Putamen (tissue), 1 donor: ENCODE measurements at places on chromosomes 7 and 10.

GRCh38 chr10:75469006-75469616 lies 37.7 kb downstream of the LRMDA start:
- DNase-seq, result no peak

DNA sequence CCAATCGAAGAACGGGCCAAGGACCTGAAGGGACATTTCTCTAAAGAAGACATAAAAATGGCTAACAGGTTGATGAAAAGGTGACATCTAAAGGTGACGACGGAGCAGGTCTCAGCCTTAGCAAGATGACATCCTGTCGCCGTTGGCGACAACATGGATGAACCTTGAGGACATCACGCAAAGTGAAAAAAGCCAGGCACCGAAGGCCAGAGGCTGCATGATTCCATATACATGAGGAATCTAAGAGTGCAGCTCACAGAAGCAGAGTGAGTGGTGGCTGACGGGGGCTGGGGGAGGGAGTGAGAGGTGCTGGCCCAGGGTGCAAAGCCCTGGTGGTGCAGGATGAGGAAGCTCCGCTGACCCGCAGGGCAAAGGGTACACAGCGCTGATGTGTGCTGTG lies 34.1 kb upstream of the NKX6-2 start:
- no peak for DNase-seq

- DNase-seq, result no peak
These were observed 49.3 kb downstream of the CALML3 start for GRCh38 chr10:5573968-5574641.

DNA sequence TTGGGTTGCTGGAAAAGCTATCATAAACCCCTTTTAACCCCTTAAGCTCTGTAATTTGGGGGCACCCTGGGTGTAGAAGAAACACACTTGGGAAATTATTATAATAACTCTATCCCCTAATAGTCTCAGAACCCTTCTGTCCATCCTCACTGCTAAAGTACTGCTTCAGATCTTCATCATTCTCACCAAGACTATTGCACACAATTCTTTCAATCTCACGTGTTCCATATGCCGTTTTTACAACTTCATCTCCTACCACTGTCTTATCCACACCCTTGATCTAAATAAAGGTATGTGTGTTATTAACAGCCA lies 15.8 kb downstream of the ANKRD22 start:
- DNase-seq, result no peak

DNA sequence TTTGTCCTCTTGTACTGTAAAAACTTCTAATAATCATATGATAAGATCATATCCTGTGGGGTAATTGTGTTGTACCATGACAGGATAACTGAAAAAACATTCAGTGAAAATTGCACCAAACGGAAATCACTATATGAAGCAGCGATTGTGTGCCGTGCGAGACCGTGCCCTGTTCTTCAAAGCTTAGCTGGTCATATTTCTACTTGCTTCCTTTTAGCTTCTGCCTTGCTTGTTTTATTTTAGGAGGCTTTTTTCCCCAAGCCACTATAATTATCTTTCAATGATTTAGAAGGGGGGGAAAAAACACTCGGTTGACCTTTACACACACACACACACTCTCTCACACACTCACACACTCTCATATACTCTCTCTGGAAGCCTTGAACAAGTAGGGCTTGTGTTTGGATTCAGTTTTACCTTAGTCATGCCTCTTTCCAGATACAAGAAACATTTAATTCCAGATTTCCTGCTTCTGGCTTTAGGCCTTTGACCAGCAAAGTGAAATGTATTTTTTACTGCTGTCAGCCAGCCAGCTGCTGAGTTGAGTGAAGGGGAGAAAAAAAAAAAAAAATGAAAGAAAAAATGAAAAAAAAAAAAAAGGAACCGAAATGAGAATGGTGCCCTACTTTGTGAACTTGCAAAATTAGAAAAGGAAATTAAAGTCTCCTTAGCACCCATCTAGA lies 181.4 kb downstream of the ARID5B start:
- no peak for DNase-seq

GRCh38 chr10:29323367-29323766 lies 34.5 kb downstream of the LYZL1 start:
- DNase-seq, result no peak

DNA sequence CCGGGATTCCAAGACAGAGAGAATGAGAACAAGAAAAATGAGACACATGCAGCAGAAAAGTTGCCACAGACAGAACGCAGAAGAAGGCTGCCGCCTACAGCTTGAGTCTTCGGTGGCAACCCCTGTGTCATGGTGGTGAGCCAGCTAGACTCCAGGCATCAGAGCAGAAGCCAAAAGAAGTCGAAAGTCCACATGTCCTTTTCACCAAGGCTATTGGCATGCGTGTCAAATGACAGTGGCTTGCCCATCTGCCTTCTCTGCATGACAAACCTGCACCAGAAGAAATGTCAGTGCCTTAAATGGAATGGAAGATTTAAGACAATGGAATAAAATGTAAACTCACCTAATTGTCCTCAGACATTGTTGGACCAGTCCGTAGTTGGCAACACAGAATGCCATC lies 93.9 kb upstream of the NPSR1 start:
- no peak for DNase-seq

DNA sequence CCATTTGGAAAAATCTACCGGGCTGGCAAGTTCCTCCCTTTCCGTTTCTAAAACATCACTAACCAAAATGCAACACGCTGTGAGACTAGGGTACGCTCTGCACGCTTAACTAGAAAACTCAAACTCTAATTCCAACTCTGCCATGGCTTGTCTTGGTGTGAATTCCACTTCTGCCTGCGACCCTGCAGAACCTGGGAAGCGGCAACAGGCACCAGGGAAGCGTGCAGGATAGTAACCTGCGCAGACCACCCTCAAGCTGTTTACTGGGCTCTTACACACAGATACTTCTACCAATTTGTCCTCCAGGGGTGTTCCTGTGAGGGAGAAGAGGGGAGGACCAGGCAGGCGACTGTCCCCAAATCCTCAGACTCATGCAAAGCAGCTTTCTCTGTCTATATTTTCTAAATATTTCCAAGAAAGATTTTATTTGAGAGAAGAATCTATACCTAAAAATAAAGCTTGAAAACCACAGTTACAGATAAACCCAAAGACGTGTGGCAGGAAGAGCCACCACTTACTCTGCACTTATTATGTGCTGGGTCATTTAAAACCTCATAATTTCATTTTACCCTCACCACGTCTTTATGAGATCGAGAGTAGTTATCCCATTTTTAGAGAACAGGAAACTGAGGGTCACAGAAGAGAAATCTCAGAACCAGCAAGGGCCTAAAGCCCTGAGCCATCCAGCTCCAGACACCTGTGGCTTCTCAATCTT lies 52.9 kb downstream of the CPXM2 start:
- DNase-seq, result no peak

DNA sequence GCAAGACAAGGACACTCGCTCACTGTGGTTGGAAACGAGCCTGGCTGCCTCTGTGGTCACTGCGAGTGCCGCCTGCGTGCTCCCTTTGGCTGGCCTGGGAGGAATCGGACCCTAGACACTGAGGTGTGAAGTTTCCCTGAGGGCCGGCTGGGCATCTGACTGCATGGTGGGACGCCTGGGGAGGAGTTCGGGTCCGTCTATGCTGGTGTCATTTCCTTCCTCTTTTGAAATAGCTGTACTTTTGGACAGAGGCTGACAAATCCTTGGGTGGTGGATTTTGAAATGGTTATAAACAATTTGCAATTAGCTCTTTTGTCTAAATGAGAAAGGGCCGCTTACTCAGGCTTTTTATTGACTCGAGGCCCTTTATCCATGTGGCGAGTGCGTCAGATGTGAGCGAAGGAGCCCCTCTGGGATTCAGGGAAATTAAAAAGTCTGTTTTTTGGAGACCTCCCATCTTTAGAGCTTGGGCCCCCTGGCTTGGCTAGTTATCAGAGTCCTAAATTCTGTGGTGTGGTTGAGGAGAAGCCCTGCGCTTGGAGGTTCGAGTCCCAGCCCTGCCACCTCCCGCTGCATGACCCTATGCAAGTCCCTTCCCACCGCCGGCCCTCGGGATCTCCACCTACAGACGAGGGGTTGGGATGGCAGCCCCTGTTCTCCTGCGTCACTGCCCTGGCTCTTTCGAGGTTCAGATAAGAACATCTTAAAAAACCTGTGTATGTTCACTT lies 147.1 kb downstream of the RGS10 start:
- DNase-seq, result no peak
